ENCODE measurements at places on chromosomes 6 and 20. TPM values are rescaled to one million over a fixed set of nuclear protein-coding genes. Genes with fewer than 3 reads are reported as not detected.

Gene PDE10A
- 23.7 TPM for total RNA-seq

Gene AVP
- total RNA-seq, result not detected

Gene AKAP12
- 31.8 TPM for total RNA-seq

Gene LCA5
- total RNA-seq, result 18.3 TPM

Gene PRDM13
- 1.3 TPM for total RNA-seq

- no peak for DNase-seq
These were observed 468.0 kb downstream of the UTRN start for GRCh38 chr6:144753023-144753705.
